KBM-7 (cell line): ENCODE measurements at places on chromosomes 5 and 9.
A peak's percentile ranks its signal among the peaks of the same experiment; 100 is the strongest.

DNA sequence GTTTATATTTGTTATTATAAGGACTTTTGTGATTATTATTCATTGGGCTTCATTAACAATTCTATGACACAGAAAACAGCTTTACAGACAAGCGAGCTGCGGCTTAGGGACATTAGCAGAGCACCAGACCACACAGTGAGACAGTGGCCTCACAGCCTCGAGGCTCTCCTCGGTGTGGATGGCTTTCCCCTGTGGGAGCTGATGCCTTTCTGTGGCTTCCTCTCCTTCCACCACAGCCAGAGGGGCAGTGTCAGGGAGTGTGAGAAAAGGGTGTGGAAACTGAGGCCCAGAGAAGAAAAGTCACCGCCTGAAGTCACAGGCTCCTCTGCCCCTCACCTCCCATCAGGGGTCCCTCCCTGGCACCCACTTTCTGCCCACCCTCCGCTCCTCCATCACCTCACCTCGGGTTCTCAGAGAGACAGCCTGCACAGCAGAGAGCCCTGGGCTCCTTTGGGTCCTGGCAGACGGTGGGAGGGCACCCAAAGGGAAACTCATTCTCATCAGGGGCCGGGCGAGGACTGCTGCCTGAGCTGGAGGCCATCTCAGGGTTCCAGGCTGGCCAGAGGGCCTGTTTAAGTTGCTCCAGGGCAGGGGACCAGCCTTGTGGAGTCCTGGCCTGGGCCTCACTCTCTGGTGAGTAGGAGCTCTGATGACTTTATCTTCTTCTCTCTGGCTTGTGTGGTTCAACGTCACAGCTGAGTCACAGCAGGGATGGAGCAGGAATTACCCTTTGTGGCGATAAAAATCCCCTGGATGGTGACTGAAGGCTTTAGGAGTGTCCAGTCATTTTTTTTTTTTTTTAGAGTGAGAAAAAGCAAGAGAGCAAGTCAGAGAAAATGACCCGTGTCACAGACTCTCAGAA, 830 bp downstream of the TRAF1 start:
- DNase-seq, result no peak

DNA sequence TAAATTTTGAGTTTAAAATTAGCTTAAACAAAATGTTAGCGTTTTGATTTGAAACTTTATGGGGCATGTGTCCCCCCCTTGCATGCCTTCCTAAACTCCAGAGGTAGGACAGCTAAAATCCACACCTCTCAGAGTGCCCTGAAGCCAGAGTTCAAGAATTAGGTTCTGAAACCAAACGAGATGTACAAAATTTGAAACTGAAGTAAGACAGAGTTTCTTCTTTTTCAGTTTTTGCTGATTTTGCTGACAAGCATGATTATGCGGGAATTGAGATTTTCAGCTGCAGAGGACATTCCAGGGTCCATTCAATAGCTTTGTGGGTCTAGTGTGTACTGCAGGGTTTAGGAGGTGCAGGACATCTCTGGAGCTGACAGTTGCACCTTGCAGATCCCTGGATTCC, 17.1 kb upstream of the LOX start:
- DNase-seq, result no peak

DNA sequence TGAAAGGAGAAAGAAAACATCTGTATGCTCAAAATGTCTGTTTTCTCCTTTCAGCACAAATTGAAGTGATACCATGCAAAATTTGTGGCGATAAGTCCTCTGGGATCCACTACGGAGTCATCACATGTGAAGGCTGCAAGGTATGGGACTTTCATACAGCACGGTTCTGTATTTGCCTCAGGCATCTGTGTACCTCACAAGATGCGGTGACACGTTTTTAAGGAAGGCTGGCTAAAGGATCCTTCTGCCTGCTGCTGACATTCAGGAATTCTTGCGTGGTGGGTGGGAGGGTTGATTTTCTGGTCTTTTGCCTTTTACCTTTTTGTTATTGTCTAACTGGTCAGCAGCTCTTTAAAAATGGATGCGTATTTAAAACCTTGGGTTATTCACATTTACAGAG, 133.1 kb downstream of the RORB start:
- no peak for DNase-seq

- peak; percentile 18 for DNase-seq
These were observed 12.0 kb downstream of the PKD2L2 start for GRCh38 chr5:137901011-137901817.

GRCh38 chr5:42542106-42542505, 118.9 kb downstream of the GHR start:
- DNase-seq, result no peak
